T-helper 17 cell (primary cell): ENCODE measurements at places on chromosomes 16 and 17. TPM values are rescaled to one million over a fixed set of nuclear protein-coding genes. Genes with fewer than 3 reads are reported as not detected.

DOC2B gene
- 0.18 TPM for total RNA-seq

SLC13A2 gene
- total RNA-seq: not detected

GPRC5B gene
- total RNA-seq: 2.5 TPM

MYH2 gene
- not detected for total RNA-seq

EFNB3 gene
- not detected for total RNA-seq

GRIN2C gene
- not detected for total RNA-seq

ZNF624 gene
- 4.0 TPM for total RNA-seq

SMIM22 gene
- not detected for total RNA-seq

SERPINF2 gene
- total RNA-seq: 0.67 TPM

RNF112 gene
- 0.57 TPM for total RNA-seq

RAD51C gene
- total RNA-seq: 6.3 TPM

CNGB1 gene
- not detected for total RNA-seq

SECTM1 gene
- 6.0 TPM for total RNA-seq

SLC16A6 gene
- 9.8 TPM for total RNA-seq

VAT1L gene
- not detected for total RNA-seq

CCL1 gene
- not detected for total RNA-seq

HOXB6 gene
- total RNA-seq: not detected

KRTAP9-2 gene
- not detected for total RNA-seq

MEFV gene
- total RNA-seq: 2.2 TPM

ORAI3 gene
- total RNA-seq: 7.5 TPM

NPIPA2 gene
- 3.7 TPM for total RNA-seq

NAGPA gene
- 36.1 TPM for total RNA-seq

SLC47A2 gene
- total RNA-seq: not detected

KRTAP1-5 gene
- not detected for total RNA-seq

CDK10 gene
- 83.0 TPM for total RNA-seq

KRT39 gene
- total RNA-seq: not detected

GCGR gene
- not detected for total RNA-seq

HIC1 gene
- 4.6 TPM for total RNA-seq

GFAP gene
- 0.18 TPM for total RNA-seq

NPIPB2 gene
- total RNA-seq: 19.1 TPM

TBC1D3 gene
- 6.9 TPM for total RNA-seq

PPP1R27 gene
- not detected for total RNA-seq

SETD1A gene
- 45.5 TPM for total RNA-seq

PABPN1L gene
- not detected for total RNA-seq

GAS7 gene
- 1.1 TPM for total RNA-seq

CD300LG gene
- total RNA-seq: not detected

DPEP2NB gene
- not detected for total RNA-seq

ATXN2L gene
- total RNA-seq: 372 TPM

GP1BA gene
- total RNA-seq: 1.6 TPM

MT4 gene
- not detected for total RNA-seq

XAF1 gene
- 41.2 TPM for total RNA-seq

CCL16 gene
- total RNA-seq: not detected

TAX1BP3 gene
- 32.9 TPM for total RNA-seq

ZG16 gene
- not detected for total RNA-seq

KCNAB3 gene
- 5.9 TPM for total RNA-seq

MRM1 gene
- 2.6 TPM for total RNA-seq

MYADML2 gene
- not detected for total RNA-seq

HOXB5 gene
- not detected for total RNA-seq
